CD8-positive, alpha-beta memory T cell (primary cell): ENCODE measurements at places on chromosomes 16 and 17.

DNA sequence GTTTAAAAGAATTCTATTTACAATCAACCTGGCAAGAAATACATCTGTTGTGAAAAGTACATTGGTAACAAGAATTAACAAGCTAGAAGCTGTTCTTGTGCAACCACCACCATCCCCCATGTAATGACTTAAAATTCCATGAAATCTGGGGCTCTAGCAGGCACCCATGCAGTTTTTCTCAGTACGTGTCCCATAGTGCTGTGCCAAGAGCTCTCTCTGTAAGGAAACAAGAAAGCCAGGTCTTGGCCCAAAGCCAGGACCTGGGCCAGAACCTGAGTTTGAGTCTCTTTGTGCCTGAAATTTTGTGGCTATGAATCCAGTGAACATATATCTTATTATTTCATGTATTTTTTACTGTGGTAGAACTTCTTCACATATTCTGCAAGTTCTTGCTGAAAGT, 46.6 kb downstream of the NUP93 start:
- no peak for DNase-seq

GRCh38 chr16:86052926-86053325, 154.0 kb downstream of the IRF8 start:
- DNase-seq, result no peak

- no peak for DNase-seq
These were observed 99.8 kb downstream of the SHISA6 start for GRCh38 chr17:11340803-11341202.

DNA sequence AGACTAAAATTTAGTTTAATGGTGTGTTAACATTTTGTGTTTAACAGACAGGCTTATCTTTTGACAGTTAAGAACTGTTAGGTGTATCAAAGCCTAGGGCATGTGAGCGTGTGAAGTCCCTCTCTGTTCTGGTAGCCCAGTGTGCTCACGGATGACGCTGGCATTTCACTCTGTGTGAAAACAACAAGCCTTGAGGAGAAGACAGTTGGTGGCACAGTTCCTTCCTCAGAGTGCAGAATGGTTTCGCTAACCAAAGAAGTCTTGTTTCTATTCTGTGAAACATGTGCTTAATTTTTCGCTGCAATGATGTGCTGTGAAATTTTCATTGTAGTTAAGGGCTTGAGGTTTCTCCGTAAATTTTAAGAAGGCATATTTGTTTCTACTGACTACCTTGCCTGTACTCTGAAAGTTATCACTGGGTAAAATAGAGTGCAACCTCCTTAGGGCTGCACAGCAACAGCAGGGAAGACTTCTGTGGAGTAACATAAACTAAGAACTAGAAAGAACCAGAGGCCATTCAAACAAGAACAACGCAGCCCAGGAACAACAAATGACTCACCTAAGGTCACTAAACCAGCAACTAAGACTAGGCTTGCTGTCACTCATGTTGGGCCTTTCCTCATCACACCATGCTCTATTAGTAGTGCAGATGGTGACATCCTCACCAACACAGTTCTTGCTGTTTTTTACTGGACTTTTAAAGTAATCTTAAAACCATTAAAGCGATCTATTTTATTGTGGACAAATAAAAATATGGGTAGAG, 33.4 kb downstream of the BRD7 start:
- DNase-seq, result no peak
